ENCODE measurements at places on chromosomes 2 and 18.

- no peak for DNase-seq
Measured at GRCh38 chr2:23211987-23212583, 172.9 kb upstream of the KLHL29 start.

- no peak for DNase-seq
Measured at GRCh38 chr18:21049306-21049705, 62.3 kb downstream of the ROCK1 start.

DNA sequence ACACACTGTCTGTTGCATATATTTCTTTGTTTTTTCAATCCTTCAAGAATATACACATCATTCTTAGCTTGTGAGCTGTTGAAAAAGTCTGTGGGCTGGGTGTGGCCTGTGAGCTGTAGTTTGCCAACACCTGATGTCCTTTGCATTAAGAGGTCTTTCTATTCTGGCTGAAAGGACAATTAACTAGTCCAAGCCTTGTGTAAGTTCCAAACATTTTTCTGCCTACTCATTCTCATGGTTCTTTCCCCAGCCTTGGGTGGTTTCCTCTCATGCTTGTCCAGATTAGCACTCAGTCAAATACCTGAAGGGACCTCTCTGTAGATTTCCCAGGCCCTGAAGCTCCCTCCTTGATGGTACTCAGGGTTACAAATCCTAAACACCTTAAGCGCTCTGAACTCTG is 57.8 kb upstream of the NABP1 start:
- DNase-seq, result no peak

- no peak for DNase-seq
Measured at GRCh38 chr2:191797500-191797899, 49.4 kb downstream of the CAVIN2 start.

DNA sequence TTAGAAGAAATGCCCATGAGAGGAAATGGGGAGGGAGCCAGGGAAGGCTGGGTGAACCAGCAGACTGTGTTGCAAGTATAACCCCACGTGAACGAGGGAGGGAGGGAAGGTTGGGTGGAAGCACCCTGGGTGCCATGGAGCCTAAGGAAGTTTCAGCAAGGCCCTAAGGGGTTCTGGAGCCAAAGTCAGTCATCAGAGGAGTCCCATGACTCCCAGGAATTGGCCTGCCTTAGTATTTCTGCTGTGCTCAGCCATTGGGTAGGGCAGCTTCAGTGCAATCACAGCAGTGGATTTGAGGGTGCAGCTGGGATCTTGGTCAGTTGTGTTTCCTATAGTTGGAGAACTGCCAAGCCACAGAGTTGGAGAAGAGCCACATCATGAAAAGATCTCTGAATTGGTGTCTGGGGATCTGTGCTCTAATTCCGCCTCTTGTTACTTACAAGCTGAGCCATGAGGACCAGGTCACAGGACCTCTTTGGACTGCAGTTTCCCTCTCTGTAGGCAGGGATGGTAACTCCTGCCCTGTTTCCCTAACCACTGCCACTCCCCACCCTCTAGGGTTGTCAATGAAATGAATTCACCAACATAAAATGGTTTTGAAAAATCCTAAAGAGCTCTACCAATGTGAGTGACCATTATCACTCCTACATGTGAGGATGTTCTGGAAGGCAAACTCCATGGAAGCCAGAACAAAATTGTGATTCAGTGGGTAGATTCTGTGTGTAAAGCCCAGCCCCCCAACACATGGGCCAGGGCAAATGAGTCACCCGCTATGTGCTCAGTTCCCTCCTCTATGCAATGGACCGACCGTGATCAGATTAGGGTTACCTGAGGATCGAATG is 108.9 kb downstream of the CLIP4 start:
- no peak for DNase-seq

DNA sequence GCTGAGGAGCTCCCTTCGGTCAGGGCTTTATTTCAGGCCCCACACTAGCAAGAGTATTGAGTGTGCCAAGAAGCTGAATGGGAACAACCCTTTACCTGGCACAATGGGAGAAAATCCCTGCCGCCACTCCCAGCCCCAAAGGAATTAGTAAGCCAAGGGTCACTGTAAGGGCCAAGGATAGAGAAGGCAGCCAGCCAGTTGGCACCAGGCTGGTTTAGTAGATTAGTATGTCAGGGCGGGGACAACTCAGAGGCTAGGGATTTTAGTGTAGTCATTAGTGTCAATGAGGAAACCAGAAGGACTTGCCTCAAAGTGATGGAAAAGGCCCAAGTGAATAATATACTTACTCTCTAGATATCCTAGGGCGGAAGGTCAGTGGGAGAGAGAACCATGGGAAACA is 34.9 kb upstream of the CYP26B1 start:
- no peak for DNase-seq

- DNase-seq, result no peak
Measured at GRCh38 chr2:241891315-241891987, 21.9 kb downstream of the RTP5 start.

- DNase-seq, result no peak
Measured at GRCh38 chr2:172225786-172226185, 123.1 kb upstream of the DLX2 start.

- DNase-seq, result no peak
Measured at GRCh38 chr18:30440351-30440750, 602.2 kb downstream of the DSC3 start.

Measured in NK-92 treated with Interleukin-12 subunit alpha and Interleukin-12 subunit beta, amount 100 ng/mL, for 24 hours (cell line).